Mammary epithelial cell (primary cell): ENCODE measurements at places on chromosomes 13 and 19.

- DNase-seq, result no peak
Measured at GRCh38 chr13:32390048-32390447, 37.9 kb downstream of the N4BP2L1 start.

DNA sequence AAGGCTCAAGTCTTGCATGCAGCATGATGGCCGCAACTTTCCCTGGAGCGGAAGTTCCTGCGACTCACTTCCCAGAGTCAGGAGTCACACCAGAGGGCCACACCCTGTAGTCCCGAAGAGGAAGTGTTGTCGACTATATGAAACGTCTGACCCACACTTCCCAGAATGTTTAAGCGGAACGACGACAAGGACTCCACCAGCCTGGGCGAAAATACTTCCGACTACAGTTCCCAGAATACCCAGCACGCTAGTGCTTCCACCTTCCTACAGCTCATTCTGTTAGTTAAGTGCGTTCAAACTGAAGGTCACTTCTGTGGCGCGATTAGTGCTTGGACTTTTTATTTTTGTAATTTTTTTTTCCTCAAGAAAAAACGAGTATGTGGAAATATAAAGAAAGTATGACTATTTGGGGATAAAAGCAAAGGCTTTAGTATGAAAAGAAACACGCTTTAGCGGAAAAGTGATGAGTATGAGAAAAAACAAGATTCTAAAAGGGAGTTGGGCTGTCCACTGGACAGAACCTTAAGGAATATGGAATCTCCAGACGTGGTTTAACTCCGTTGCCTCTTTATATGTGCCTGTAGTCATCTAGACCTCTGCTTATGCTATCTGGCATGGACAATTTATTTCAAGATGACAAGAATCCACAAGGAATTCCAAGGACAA, 15.5 kb upstream of the ZNF112 start:
- no peak for DNase-seq

GRCh38 chr19:48806818-48807589, 3.8 kb downstream of the BCAT2 start:
- DNase-seq, result no peak

DNA sequence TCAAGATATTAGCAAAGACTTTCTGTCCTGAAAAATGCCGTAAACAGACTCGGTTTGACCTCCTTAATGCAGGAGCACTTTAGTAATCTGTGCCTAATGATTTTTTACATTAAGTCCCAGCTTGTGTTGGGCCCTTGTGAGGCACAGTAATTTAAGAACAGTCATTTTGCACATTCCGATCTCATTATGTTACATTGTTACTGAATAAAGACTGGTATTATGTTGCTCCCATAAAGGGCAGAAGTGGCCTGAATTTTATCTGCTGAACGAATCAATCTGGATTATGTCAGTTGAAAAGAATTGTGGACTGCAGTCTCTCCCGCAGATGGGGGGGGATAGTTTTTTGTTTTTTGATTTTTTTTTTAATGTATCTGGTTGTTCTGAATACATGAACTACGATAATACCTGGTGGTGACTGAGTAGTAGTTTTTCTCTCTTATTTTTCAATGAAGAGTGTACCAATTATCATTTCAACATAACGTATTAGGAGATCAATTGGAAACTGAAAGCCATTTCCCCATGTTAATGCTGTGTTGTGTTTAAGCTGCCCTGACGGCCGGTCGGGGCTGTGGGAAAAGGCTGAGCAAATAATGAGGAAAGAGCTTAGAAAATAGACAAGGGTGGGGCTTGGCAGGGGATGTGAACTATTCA, 290.2 kb downstream of the ZNF536 start:
- peak; percentile 41 for DNase-seq

- DNase-seq, result peak; percentile 81
Measured at GRCh38 chr13:31749929-31750328, 10.6 kb downstream of the RXFP2 start.

DNA sequence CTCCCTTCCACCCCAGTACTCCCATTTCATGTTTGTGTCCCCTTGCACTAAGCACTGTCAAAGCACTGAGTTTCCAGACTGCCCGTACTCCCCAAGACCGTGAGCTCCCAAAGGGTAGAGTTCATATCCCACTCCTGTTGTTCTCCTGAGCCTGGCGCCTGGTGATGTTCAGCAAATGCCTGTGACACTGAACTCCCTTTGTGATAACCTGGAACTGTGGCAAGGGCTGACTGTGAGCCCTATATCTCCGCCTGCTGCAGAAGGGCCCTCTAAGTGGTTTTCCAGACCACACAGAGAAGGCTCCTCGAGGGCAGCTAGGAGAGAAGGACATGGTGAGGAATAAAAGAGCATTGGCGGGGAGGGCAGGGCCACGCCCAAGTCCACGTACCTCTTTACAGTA, 67.5 kb downstream of the ATP7B start:
- no peak for DNase-seq

GRCh38 chr19:49490287-49491029, 3.0 kb downstream of the RPL13A start:
- no peak for DNase-seq

- no peak for DNase-seq
Measured at GRCh38 chr13:99758460-99759162, 213.0 kb downstream of the ZIC5 start.

GRCh38 chr13:46340011-46340410, 47.0 kb downstream of the RUBCNL start:
- no peak for DNase-seq

GRCh38 chr19:51690454-51691073, 2.6 kb upstream of the SPACA6 start:
- peak; percentile 61 for DNase-seq

DNA sequence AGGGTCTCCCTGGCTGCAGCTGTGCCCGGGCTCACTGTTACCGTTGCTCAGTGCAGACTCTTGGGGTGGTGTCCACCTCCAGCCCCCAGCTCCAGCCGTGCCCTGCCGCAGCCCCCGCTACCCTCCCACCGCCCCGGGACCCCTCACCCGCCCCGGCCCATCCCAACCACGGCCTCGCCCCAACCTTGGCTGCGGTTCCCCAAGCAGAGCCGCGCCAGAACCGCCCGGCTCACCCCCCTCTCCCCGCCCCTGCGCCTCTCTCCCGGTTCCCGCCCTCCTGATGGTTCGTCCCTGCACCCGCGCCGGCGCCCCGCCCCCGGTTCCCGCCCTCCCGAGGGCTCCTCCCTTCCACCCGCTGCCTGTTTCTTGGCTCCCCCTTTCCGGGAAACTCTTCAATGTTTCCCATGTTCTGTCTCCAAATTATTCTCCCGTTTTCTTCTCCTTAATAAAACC, 40.3 kb downstream of the ANKRD10 start:
- peak; percentile 64 for DNase-seq

- peak; percentile 66 for DNase-seq
Measured at GRCh38 chr13:29589234-29589633, 6.3 kb downstream of the SLC7A1 start.

DNA sequence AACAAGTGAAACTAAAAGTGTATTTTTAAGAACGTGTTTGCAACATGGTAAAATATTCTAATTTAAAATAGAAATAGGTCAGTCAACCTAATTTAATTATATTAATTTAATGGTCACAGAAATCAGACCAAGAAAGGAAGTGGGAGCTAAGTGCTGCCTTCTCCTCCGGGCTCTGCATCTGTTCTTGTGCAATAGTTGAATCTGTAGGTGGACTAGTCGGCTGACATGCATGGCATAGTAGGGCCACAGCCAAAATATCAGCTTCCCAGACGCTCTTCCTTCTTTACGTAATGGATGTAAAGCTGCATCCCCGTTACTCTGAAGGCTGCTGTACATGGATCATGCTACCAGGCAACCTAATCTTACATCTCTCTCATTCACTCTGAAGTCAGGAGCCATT, 47.3 kb downstream of the COL4A1 start:
- DNase-seq, result no peak

DNA sequence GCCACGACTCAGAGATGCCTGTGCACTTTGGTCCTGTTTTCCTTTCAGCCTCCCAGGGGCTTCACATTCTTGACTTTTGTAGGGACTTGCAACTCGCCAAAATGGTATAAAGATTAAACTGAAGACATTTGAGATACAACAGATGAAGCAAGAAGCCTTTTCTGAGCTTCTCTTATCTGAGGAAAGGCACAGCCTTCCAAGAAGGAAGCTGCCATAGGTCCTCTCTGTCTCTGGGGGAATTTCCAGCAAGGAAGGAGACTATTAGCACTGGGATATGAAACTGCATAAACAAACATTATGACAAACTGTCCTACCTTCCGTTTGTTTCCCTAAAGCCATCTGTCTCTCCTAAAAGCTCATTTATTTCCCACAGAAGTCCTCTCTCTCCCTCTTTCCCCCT, 39.3 kb downstream of the TGDS start:
- DNase-seq, result no peak

- DNase-seq, result peak; percentile 38
Measured at GRCh38 chr19:4866595-4867424, 657 bp downstream of the PLIN3 start.

DNA sequence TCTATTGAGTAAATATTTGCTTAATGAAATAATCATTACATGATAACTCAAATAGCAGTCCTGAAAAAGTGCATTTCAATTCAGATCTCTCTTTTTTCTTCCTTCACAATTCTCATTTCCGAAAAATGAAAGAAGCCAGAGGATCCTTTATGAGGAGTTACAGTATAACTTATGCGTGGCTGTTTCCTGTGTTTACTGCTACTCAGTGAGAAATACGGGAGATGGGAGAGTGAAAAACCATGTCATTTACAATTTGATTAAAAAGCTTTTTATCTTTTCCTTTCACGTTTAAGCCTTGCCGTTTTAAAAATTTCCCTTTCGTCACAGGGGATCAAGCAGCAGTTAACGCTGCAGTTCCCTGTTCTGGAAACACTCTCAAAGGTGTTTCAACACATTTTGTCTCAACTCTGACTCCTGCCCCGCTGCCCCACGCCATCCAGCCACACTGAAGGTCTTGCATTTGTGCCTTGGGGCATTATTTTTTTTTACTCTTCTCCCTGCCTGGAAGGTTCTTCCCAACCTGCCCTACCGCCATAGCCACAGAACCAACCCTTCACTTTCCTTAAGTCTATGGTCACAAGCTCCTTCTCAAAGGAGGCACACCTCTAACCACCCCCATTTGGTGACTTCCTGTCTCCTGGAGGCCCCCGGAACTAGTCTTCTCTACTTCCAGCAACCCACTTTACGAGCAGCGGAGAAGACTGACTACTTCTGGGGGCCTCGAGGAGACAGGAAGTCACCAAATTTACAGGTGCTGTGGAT, 17.0 kb downstream of the KL start:
- no peak for DNase-seq

GRCh38 chr13:75492389-75492788, 10.4 kb upstream of the TBC1D4 start:
- no peak for DNase-seq

DNA sequence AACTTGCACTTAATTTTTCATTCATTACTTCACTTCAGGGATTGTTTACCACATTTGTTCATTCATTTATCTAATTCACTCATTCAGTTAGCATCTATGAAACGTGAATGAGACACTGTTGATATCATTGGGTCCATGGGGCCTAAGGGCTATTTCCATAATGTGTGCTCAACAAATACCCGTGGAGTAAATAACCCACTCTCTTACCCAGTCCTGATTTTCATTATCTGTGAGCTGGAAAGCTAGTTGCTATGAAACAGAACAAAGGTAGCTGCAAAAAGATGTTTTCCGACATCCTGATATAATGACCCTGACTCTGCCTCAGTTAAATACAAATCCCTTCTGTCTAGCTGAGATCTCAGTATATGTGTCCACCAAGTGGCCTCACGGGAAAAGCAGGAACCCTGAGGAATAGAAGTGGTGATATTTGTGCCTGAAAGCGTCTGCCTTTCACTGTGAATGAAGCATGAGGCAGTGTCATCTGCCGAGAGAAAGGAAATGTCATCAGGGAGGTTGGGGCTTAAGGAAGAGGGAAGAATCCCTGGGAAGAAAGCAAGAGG, 63.8 kb downstream of the SERTM1 start:
- DNase-seq, result no peak

DNA sequence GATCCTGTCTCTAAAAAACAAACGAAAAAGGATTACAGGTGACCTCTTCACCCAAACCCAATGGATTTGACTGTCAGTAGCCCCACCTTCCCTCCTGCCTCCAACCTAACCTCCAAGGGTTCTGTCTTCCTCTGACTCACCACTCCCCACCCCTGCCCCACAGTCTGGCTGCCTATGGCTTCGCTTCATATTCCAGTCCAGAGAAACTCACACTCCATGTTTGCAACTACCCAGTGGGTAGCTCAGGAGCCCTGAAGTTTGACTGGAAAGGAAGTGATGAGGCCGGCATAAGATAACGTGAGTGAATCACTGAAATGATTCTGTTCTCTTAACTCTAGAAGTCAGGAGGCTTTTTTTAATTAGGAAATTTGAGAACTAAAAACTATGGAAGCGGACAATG, 303.9 kb downstream of the FOXO1 start:
- DNase-seq, result no peak

DNA sequence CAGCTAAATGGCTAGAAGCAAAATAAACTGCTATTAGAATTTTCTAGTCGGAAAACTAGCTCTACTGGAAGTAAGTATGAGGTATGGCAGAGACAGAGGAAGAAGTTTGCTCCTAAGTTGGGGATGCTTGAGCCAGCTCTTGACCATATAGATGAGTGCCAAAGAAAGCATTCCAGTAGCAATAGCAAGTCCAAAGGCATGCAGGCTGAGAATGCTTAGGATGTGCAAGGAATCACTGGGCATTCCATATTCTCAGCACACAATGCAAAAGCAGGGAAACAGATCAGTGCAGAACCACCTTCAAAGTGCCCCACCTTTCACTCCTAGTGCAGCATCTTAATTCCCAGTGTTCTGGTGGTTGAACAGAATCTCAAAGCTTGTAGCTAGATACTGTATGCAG, 32.9 kb downstream of the SERTM1 start:
- DNase-seq, result no peak

GRCh38 chr13:20127262-20127561, 33.6 kb downstream of the GJA3 start:
- no peak for DNase-seq

DNA sequence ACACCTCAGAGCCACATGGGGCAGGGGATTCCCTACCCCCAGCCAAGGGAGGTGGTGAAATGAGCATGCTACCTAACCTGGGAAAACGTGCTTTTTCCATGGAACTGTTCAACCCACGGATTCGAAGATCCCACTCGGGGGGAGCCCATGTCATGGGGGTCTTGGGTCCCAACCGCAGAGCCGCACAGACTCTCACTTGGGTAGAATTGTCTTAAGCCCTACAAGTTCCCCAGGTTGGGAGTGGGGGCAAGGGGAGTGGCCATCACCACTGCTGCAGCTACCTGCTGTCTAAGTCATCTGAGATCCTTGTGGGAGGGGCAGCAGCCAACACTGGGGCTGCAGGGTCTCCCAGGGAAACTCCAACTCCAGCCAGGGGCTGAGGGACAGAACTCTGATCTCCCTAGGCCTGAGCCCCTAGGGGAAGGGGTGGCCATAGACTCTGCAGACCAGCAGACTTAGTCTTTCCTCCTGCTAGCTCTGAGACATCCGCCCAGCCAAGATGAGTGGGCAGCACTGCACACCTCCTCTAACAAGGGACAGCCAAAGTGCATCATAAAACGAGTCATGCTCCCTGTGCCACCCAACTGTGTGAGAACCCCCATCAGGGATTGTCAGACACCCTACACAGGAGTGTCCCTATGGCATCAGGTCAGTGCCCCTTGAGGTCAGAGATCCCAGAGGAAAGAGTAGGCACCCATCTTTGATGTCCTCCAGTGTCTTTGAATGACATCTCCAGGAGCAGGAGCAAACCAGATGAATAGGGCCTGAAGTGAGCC, 610.4 kb upstream of the SLITRK6 start:
- DNase-seq, result no peak

GRCh38 chr19:17599780-17600179, 44.3 kb downstream of the COLGALT1 start:
- no peak for DNase-seq
